ENCODE measurements at places on chromosomes 7 and 10. TPM values are rescaled to one million over a fixed set of nuclear protein-coding genes. Genes with fewer than 3 reads are reported as not detected.

The PIK3CG gene
- total RNA-seq = 35.4 TPM

The GLI3 gene
- not detected for total RNA-seq

The CRCP gene
- 32.5 TPM for total RNA-seq

The PPIA gene
- 670 TPM for total RNA-seq

The CFTR gene
- total RNA-seq = not detected

The HGF gene
- 0.57 TPM for total RNA-seq

The SPDYE17 gene
- total RNA-seq = not detected

The GBX1 gene
- total RNA-seq = not detected

The TFR2 gene
- 8.0 TPM for total RNA-seq

The LAMB1 gene
- total RNA-seq = 0.52 TPM

The GATA3 gene
- 182 TPM for total RNA-seq

The CPN1 gene
- not detected for total RNA-seq

The GIMAP2 gene
- 95.1 TPM for total RNA-seq

- H3K4me1 ChIP-seq = no peaks in the 10 kb centered on the region
- no peaks in the 10 kb centered on the region for H3K27me3 ChIP-seq
- no peaks in the 10 kb centered on the region for H3K36me3 ChIP-seq
- H3K27ac ChIP-seq = no peak overlapping the region
- no peak for DNase-seq
Observed at GRCh38 chr7:146216396-146217041, 99.9 kb downstream of the CNTNAP2 start.

DNA sequence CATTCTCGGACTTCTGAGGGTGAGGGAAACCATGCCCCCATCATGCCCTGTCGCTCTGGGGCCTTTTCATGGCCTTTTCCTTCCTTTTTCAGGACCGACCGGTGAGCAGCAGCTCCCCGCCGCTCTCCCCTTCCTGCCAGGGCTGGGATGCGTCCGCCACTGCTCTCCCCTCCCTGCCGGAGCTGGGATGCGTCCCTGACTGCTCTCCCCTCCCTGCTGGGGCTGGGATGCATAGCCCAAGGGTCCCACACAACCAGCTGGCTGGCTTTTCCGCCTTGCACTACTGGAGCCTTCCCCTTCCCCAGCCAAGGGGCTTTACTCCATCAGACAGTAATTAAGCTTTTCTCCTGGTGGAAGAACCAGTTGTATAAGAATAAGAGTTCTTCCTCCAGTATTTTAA, 129.7 kb upstream of the COBL start:
- H3K27me3 ChIP-seq = no peaks in the 10 kb centered on the region
- H3K27ac ChIP-seq = no peak overlapping the region
- DNase-seq = no peak
- H3K4me1 ChIP-seq = no peaks in the 10 kb centered on the region

GRCh38 chr7:112292162-112292561, 85.7 kb downstream of the ZNF277 start:
- H3K36me3 ChIP-seq = peaks cover 10% of the 10 kb centered on the region
- no peak for DNase-seq
- H3K27me3 ChIP-seq = no peaks in the 10 kb centered on the region
- H3K4me1 ChIP-seq = no peaks in the 10 kb centered on the region
- no peak overlapping the region for H3K4me3 ChIP-seq

GRCh38 chr7:72275382-72276070, 136.6 kb downstream of the CALN1 start:
- H3K4me1 ChIP-seq = no peaks in the 10 kb centered on the region
- H3K27ac ChIP-seq = no peak overlapping the region
- no peaks in the 10 kb centered on the region for H3K27me3 ChIP-seq
- no peak for DNase-seq
- H3K36me3 ChIP-seq = no peaks in the 10 kb centered on the region
- H3K4me3 ChIP-seq = no peak overlapping the region

- peaks cover 6% of the 10 kb centered on the region for H3K4me1 ChIP-seq
- H3K4me3 ChIP-seq = no peak overlapping the region
- H3K27me3 ChIP-seq = no peaks in the 10 kb centered on the region
- DNase-seq = no peak
Observed at GRCh38 chr7:1597066-1597760, 27.4 kb upstream of the PSMG3 start.

DNA sequence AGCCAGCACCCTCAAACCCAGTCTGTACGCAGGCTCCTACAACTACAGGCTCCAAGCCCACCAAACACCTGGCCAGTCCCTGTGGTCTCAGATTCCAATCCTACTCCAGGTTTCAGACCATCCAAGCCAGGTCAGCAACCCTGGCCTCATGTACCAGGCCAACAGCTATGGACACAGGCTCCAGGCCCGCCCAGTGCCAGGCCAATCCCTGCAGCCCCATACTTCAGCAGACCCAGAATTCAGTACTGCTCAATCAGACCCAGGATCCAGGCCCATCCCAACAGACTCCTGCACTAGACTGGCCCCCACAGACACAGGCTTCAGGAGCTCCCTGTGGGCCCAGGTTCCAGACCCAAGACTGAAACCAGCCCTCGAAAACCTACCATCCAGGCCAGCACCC, 32.3 kb downstream of the HPSE2 start:
- H3K36me3 ChIP-seq = no peaks in the 10 kb centered on the region
- H3K27me3 ChIP-seq = no peaks in the 10 kb centered on the region
- no peak for DNase-seq
- no peak overlapping the region for H3K4me3 ChIP-seq
- no peak overlapping the region for H3K27ac ChIP-seq
- no peaks in the 10 kb centered on the region for H3K4me1 ChIP-seq

- no peak overlapping the region for H3K27ac ChIP-seq
- no peak overlapping the region for H3K4me3 ChIP-seq
- H3K36me3 ChIP-seq = no peaks in the 10 kb centered on the region
- DNase-seq = no peak
Observed at GRCh38 chr7:136308230-136308629, 331.1 kb upstream of the MTPN start.

- no peak for DNase-seq
- H3K4me3 ChIP-seq = no peak overlapping the region
- H3K36me3 ChIP-seq = no peaks in the 10 kb centered on the region
Observed at GRCh38 chr10:119257899-119258419, 50.6 kb downstream of the GRK5 start.

DNA sequence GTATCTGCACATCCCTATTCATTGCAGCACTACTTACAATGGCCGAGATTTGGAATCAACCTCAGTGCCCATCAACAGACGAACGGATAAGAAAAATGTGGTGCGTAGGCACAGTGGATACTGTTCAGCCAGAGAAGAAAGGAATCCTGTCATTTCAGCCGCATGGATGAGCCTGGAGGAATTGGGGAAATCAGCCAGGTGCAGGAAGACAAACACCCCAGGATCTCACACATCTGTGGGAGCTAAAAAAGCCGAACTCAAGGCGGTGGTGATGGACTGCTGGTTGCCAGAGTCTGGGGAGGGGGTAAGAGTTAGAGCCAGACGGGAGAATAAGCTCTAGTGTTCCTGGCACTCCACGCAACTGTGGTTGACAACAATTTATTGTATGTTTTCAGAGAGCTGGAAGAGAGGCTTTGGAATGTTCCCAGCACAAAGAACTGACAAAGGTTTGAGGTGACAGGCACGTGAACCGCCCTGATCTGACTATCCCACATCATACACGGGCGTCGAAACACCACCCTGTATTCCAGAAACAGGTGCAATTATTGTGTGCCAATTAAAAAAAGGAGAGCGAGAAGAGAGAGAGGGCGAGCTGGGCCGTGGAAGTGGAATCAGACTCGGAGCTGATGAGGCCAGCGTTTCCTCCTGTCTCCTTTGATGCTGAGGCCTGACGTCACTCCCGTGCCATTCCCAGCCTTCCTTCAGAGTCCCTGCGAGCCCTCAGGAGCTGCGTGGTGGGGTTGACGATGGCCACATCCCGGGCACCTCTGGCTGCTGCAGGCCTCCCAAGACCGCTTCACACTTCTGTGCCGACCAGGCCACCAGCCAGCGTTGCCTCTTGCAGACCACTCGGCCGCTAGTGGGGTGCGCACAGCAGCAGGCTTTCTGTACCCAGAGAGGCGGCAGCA, 189.5 kb downstream of the DNAJB6 start:
- H3K27me3 ChIP-seq = no peaks in the 10 kb centered on the region
- no peak overlapping the region for H3K4me3 ChIP-seq
- H3K36me3 ChIP-seq = no peaks in the 10 kb centered on the region
- no peaks in the 10 kb centered on the region for H3K4me1 ChIP-seq
- no peak overlapping the region for H3K27ac ChIP-seq

GRCh38 chr7:76381814-76382213, 23.0 kb upstream of the YWHAG start:
- peaks cover 5% of the 10 kb centered on the region for H3K4me1 ChIP-seq
- H3K27ac ChIP-seq = no peak overlapping the region
- H3K27me3 ChIP-seq = no peaks in the 10 kb centered on the region
- no peak overlapping the region for H3K4me3 ChIP-seq
- H3K36me3 ChIP-seq = no peaks in the 10 kb centered on the region

- no peaks in the 10 kb centered on the region for H3K27me3 ChIP-seq
- no peaks in the 10 kb centered on the region for H3K4me1 ChIP-seq
- H3K36me3 ChIP-seq = peaks cover 35% of the 10 kb centered on the region
- no peak overlapping the region for H3K4me3 ChIP-seq
- DNase-seq = no peak
- H3K27ac ChIP-seq = no peak overlapping the region
Observed at GRCh38 chr7:107528461-107528860, 35.3 kb downstream of the COG5 start.

GRCh38 chr7:104903044-104903443, 111.0 kb upstream of the KMT2E start:
- DNase-seq = no peak
- H3K4me3 ChIP-seq = no peak overlapping the region
- H3K4me1 ChIP-seq = no peaks in the 10 kb centered on the region

DNA sequence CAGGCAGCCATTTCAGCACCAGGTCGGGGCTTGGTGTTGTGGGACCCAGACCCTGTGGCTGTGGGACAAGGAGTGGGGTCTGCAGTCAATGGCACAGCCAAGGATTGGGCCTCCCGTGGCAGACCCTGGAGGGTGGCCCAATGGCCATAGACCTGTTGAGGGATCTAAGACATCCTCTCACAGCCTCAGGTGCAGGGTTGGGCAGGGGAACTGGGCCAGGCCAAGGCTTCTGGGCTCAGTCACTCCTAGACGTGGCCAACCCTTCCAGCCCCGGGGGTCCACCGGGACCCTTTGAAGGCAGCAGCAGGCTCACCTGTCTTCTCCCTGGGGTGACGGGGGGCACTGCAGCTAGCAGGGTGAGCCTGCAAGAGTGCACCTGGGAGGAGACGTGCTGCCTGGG, 45.7 kb upstream of the DPYSL4 start:
- no peak overlapping the region for H3K4me3 ChIP-seq
- DNase-seq = no peak
- no peaks in the 10 kb centered on the region for H3K36me3 ChIP-seq
- no peak overlapping the region for H3K27ac ChIP-seq
- H3K27me3 ChIP-seq = no peaks in the 10 kb centered on the region

DNA sequence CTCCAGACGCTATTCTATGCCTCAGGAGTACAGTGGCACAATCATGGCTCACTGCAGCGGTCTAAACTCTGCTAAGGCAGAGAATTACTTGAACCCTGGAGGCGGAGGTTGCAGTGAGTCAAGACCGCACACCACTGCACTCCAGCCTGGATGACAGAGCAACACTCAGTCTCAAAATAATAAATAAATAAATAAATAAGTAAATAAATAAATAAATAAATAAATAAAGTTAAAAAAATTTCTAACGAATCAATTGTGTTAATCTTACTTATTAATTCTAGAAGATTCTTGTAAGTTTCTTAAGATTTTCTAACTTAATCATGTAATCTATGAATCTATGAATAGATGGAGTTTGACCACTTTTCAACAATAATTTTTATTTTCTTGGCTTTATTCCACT, 621.4 kb upstream of the POT1 start:
- H3K27ac ChIP-seq = no peak overlapping the region
- no peaks in the 10 kb centered on the region for H3K36me3 ChIP-seq
- no peak overlapping the region for H3K4me3 ChIP-seq
- no peaks in the 10 kb centered on the region for H3K4me1 ChIP-seq

DNA sequence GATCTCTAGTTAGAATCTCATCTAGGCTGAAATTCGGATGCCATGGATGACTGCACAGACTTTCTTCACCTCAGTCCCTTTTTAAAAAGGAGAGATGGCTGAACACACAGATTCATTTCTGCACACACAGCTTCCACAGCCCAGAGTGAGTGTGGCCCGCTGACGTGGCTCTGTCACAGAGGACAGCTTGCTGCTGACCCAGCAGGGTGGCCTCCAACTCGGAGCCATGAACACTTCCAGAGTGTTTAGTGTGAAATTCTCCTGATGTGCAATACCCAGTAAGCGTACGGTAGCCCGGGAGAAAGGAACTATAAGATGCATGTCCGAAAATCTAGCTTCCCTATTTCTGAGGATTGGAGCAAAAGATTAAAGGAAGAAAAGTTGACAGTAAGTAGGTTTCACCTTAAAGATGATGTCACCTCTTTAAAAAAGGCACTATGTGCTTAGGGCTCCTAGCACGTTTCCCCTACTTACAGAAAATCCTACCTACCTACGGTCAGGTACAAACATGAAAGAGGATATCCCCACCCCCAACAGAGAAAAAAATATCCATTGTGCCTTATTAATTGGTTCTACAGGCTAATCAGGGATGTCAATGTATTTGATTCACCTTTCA, 162.2 kb downstream of the RAPGEF5 start:
- peaks cover 1% of the 10 kb centered on the region for H3K27me3 ChIP-seq
- no peak overlapping the region for H3K27ac ChIP-seq
- H3K4me3 ChIP-seq = no peak overlapping the region
- no peak for DNase-seq

- no peaks in the 10 kb centered on the region for H3K36me3 ChIP-seq
- H3K27ac ChIP-seq = no peak overlapping the region
- DNase-seq = no peak
Observed at GRCh38 chr7:13829914-13830900, 159.3 kb downstream of the ETV1 start.

DNA sequence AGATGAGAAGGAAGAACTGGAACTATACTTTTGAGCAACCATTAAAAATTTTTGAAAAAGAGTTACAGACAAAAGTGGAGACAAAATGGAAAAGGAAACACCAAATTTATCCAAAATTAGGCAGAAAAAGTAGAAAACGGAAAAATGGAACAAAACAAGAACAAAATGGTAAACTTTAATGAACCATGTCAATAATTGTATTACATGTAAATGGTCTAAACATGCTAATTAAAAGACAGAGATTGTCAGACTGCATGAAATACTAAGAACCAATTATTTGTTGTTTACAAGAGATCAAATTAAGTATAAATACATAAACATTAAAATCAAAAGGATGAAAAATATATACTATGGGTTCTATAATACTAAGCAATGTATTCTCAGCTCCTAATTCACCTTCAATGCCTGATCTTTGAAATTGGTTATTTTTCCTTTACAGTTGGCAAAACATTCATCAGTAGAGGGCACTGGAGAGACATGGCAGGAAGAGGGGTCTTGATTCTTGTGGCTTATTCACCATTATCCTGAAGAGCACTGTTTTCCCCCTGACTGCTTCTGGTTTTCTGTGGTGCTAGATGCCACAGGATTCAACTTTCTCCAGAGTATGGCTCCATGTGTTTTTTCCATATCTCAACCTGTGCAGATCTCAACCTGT, 124.9 kb downstream of the ELFN1 start:
- H3K4me1 ChIP-seq = no peaks in the 10 kb centered on the region
- H3K36me3 ChIP-seq = peaks cover 4% of the 10 kb centered on the region
- no peak overlapping the region for H3K4me3 ChIP-seq
- H3K27ac ChIP-seq = no peak overlapping the region

All from CD4-positive, CD25-positive, alpha-beta regulatory T cell (primary cell).